ENCODE measurements at places on chromosomes 16 and 17.

- DNase-seq = no peak
Observed at GRCh38 chr17:62163847-62164246, 98.8 kb upstream of the MED13 start.

DNA sequence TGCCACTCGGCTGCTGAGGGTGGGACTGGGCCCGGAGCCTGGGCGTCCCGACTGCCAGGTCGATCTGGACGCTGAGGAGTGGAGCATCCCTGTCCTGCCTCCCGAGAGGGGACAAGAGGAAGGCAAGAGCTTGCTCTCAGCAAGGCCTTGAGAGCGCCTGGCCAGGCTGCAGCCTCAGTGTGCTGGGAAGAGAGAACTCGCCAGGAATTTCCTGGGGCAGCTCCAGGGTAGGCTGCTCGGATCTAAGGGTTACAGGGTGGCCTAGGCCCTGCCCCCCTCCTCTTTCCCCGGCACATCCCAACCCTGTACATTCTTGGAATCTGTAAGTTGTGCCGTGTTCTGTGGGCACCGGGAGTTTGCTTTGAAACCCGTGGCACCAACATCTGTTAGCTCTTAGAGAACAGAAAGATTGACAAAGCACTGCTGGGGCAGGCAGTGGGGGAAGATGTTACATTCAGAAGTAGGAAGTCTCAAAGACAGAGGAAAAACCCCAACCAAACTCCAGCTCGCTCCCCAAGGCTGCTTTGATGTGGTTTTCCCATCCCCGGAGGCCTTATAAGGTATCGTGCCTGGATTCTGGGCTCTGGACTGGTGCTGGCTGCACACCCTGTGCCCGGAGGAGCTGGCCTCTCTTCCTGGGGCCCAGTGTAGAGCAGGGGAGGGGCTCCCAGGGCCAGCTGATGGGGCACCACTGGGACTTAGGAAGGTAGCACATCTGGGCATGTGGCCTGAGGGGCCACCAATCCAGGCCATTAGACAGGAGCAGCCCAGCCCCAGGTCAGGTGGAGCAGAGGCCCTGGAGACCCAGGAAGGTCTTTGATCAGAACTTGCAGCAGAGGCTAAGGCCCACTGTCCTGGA, 55.2 kb downstream of the NKD1 start:
- no peak for DNase-seq

DNA sequence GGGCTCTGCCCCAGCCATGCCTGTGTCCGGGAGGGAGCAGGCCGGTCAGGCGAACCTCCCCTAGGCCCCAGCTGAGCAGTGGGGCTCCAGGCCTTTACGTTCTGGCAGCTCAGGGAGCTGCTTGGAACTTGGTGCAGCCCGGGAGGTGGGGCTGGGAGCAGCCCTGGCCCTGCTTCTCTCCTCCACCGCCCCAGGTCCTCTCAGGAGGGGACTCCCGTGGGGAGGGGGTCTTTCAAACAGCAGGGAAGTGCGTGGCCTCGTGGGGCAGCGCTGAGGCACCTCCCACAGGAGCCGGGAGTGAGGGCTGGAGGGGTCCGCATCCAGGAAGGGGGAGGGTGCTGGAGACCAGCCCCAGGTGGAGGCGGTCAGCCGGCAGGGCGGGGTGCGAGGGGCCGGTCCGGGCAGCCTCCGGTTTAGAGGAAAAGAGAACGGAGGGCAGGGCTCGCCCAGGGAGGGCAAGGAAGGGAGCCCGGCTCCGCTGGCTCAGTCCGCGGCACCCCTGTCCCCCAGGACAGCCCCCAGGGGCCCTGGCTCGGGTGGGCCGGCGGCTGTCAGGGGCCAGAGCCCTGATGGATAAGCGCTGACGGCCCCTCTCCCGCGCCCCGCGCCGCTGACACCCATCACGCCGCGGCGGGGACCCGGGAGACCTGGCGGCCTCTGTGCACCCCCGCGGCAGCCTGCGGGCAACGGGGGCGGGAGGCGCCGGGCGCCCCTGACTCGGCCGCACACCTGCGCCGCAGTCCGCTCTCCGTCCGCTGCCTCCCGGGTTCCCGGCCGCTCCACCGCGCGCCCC, 587 bp upstream of the PRR35 start:
- DNase-seq = no peak

GRCh38 chr17:76972046-76972641, 103.9 kb downstream of the MGAT5B start:
- DNase-seq = no peak

DNA sequence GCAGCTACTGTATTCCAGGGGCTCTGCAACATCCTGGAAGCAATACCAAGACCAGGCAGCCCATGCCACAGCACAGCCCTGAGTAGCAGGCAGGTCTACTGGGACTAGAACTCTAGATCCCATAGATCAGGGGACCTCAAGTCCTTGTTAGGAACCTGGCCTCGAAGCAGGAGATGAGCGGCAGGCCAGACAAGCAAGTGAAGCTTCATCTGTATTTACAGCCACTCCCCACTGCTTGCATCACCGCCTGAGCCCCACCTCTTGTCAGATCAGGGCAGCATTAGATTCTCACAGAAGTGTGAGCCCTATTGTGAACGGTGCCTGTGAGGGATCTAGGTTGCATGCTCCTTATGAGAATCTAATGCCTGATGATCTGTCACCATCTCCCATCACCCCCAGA, 295.7 kb upstream of the TNRC6C start:
- DNase-seq = no peak

DNA sequence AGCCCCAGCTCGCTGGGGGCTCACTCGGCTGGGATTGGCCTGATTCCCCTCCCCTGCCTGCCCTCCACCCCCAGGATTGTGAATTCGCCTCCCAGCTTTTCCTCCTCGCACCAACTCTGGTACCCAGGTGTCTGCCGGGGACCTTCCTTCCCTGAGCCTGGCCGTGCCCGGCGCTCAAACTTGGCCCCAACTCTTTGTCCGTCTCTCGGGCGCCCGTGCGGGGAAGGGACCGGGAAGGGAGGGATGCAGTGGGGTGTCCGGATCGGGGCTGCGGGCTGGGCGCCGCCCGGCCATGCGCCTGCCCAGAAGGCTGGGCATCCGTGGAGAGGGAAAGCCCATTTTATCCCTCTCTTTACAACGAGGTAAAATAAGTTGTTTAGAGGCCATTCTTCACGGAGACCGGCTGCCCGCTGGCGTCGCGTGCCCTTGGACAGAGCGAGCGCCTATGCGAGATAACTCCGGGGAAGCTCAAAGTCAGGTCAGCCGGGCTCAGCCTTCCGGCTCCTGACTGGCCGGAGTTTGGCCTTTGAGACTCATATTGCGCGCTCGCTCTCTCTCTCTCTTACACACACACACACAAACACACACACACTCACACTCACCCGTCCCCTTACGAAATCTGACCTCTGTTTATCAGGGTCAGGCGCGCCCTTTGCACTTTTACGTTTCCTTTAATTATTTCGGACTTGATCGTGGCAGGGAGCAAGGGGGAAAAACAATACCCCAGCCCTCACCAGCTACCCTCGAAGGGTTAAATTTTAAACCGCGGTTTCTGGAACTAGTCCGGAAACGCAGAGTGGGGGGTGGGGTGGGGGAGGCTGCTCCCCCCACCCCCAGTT, 774 bp upstream of the MAF start:
- DNase-seq = no peak

- DNase-seq = no peak
Observed at GRCh38 chr16:56530872-56531271, 11.0 kb upstream of the BBS2 start.

DNA sequence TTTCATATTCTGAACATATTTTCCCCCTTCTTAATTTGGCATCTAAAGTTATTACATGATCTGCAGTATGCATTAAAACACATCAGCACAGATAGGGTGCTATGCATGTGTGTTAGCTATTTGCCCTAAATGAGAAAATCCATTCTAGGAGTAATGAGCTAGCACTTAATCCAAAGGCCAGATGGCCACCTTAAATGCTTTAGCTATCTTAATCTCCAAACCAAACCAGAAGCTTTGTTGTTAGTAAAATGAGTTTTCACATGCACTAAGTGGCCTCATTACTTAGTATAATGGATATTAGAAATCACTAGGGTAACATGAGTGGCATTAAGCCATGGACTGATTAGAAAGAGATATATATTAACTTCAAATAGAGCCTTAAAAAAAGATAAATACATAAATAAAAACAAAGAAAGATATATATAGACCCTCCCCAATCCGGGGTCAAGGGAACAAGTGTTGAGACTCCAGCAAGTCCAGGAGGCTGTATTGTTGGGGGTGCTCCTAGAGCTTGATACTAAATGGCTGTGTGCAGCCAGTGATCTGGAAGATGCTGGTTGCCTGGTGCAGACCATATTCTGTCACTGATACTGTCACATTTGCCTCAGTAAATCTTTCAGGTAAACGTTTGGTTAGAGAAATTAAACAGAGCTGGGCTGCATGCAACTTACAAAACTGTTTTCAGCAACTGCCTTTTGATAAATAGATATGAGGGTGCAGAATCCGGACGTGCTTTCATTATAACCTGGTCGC, 67.3 kb downstream of the MYH10 start:
- no peak for DNase-seq

DNA sequence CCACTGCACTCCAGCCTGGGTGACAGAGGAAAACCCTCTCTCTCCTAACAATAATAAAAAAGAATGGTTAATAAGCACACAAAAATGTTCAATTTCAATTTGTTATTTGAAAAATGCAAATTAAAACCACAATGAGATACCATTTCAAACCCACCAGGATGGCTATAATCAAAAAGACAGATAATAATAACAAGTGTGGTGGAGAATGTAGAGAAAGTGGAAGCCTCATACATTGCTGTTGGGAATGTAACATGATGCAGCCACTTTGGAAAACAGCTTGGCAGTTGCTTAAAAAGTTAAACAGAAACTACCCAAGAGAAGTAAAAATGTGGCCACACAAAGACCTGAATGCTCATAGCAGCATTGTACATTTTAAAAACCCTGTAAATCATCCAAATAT, 51.8 kb upstream of the MAP3K14 start:
- DNase-seq = peak; percentile 85

DNA sequence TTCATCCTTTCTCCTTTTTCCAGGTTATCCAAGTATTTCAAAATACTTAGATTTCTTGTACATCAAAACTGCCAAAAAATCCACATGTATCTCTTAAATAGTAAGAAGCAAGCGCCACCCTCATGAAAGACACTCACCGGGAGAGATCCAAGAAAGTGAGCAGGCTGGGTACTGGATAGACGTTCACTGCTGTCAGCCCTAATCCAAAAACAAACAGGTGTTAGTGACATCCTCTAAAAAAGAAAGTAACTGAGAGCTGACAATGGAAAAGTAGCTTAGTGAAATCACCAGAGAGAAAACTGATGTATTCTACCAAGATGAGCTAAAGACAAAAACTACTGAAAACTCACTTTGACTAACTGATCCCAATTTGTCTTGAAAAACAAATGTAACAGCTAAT, 46.1 kb downstream of the MARVELD3 start:
- no peak for DNase-seq

GRCh38 chr17:12995106-12995895, 22.5 kb downstream of the ELAC2 start:
- DNase-seq = no peak

DNA sequence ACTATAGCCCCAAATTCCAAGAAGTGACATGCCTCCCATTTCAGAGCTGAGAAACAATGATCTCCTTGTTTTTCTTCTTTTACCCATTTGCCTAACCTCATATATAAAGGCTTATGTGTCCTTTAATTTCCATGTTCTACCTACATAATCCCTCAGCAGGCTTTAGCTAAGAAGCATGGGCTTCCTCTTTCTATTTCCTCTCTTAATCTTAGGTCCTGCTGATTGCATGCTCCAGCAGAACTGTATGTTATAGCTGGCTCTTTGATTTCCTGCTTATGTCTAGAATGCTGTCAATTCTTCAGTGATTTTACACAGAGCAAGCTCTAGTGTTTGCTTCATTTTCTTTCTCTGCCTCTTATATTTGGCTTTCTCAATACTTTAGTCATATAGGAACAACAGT, 151.7 kb upstream of the COX10 start:
- DNase-seq = no peak

DNA sequence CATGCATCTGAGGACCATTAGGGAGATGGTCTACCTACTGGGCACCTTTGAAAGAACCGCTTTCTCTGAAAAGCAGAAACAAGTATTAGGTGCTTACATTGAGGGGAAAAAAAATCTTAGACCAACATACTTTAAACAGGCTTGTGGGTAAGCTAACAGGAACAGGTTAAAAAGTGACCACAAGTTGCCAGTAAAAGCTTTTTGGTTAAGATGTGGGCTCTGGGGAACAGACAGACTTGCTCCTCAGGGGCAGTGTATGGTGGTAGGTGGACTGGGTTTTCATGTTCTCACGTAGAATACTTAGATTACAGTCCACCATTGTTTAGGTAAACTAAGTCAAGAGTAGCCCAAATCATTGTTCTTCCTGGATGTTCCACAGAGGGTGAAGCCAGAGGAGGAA, 41.2 kb downstream of the REXO5 start:
- no peak for DNase-seq

GRCh38 chr17:7435676-7436555, 681 bp downstream of the TMEM102 start:
- no peak for DNase-seq

DNA sequence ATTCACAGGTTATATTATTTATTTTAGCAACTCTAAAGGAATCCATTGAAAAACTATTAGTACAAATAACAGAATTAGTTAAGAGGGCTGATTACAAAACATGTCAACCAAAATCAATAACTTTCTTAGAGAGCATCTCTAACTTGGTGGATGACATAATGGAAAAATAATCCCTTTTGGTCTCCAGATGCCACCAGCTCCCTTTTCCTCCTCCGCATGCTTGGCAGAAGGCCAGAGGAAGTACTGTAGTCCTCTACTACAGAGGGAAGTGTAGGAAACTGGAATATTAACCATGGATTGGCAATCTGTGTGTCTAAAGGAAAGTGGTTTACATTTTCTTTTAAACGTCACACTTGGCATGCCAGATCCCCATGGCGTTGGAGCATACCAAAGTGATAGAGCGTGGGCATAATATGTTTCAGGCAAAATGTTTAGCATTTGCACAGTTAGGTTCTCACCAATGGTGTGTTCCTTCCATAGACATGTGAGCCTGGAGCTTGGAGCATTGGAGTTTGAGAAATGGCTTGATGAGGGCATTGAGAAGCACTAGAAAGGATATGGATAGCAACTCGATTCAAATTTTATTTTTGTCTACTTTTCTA, 106.3 kb downstream of the PRKCB start:
- no peak for DNase-seq

DNA sequence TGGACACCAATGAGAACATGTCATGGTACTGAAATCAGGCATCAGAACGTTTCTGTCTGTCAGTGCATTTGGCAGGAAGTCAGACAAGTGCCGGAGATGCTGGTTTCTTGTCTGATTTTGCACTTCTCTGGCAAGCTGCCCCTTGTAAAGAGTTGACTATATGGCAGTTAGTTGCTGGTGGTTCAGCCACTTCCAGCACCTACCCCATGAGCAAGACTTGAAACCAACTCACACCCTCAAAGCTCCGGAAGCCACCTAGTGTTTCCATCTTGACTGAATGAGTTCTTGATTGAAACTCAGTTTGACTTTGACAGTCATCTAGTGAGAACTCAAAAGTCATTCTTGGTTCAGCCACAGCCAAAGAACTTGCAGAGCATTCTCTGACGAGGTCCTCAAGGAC, 225.1 kb downstream of the SPECC1 start:
- no peak for DNase-seq

DNA sequence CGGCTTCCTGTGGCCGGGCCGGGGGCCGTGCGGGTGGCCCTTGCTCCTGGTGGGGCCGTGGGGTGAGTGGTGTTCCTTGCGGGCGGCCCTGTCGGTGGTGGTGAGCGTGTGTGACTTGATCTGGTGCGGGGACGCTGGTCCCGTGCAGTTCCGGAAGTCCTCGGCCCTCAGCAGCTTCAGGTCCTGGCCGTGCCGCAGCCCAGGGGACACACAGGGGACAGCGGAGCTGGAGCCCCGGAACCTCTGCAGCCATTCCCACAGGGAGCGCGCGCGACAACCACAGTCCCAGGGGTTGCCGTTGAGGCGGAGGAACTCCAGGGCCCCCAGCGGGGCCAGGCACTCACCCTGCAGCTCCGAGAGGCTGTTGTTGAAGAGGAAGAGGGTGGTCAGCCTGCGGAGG, 88.4 kb downstream of the RTN4RL1 start:
- no peak for DNase-seq

Data from AG04450 (cell line).